ENCODE measurements at places on chromosomes 7 and 10.
A peak's percentile ranks its signal among the peaks of the same experiment; 100 is the strongest.

DNA sequence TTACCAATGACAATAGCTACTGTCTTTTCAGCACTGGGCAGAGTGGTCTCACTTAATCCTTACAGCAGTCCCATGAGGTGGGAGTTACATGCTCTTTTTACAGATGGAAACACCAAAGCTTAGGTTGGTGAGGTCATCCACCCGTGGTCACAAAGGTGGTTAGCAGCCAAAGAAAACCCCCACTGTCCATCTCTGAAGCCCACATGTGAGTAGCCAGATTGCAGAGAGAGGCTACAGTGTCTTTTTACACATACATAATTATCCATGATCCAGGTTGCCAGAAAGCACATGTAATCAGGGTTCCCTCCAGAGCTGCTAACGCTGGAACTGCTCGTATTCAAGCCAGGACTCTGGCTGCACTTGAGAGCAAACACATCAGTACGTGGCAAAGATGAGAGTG lies 24.6 kb upstream of the ANKRD2 start:
- no peak for DNase-seq

- no peak for DNase-seq
These were observed 41.6 kb downstream of the TEX36 start for GRCh38 chr10:125641398-125641797.

DNA sequence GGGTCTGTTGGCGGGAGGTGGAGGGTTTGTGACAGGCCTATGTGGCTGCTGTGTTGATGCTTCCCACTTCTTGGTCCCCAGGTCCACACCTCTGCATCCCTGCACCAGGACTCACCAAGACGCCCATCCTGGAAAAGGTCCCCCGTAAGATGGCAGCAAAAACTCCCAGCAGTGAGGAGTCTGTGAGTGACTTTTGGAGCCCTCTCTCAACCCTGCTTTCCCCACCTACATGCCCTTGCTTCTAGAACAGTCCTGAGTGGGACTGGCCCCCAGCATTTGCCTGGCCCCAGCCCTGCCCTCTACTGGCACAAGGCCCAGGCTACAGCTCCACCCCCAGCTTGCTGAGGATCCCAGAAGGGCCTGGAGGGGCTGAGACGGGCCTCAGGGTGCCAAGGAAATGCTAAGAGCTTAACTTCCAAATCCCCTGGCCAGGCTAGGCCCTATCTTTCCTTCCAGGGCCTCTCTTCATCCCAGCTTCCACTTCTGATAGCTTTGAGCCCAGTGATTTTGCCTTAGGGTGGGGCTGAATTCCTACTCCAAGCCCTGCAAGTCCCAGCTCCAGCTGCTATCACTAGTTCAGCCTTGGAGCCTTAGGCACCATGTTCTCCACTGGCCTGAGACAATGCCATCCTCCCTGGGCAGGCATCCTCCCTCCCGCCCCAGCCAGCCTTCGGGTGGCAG lies 2.7 kb downstream of the CHAT start:
- no peak for DNase-seq

DNA sequence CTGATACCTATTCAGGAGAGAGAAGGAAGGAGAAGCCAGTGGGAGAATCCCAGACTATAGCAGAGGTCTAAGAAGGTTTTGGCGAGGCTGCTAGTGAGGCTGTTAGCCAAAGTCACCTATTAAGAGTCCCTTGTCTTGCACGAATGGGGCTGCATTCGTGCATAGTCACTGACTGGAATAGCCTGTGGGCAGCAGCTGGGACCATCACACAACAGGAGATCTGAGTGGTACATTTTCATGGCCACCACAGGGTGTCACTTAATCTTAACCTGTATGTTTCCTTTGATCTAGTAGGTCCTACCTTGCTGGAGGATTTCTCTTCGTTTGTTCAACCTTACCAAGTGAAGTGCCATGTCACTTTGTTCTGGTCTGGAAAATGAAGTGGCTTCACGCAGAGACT lies 319.9 kb downstream of the BMPER start:
- no peak for DNase-seq

- DNase-seq: no peak
These were observed 272.8 kb upstream of the ZNF32 start for GRCh38 chr10:43921478-43921877.

DNA sequence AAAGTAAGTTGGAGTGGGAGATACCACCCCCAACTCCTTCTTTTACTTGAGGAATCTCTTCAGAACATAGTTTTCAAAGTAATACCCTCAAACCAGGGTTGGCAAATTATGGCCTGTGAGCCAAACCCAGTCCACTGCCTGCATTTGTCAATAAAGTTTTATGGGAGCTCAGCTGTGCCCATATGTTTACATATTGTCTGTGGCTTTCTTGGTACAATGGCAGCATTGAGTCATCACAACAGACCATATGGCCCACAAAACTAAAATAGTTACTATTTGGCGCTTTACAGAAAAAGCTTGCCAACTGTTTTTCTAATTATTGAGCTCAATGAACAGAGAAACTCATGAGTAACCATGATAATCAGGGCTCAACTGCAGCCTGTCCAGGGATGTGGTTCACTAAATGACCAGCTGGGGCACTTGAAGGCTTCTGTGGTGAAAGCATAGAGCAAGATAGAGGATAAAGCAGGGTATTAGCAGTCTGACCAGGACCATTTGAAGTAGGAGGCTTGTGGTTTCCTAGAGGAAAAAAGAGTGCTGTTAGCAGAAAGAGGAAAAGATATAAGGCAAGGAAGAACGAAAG lies 196.0 kb upstream of the GRB10 start:
- DNase-seq: peak; percentile 33

GRCh38 chr10:2933071-2933470 lies 134.3 kb upstream of the PFKP start:
- no peak for DNase-seq

- DNase-seq: no peak
These were observed 113.8 kb upstream of the SKAP2 start for GRCh38 chr7:26978146-26978545.

DNA sequence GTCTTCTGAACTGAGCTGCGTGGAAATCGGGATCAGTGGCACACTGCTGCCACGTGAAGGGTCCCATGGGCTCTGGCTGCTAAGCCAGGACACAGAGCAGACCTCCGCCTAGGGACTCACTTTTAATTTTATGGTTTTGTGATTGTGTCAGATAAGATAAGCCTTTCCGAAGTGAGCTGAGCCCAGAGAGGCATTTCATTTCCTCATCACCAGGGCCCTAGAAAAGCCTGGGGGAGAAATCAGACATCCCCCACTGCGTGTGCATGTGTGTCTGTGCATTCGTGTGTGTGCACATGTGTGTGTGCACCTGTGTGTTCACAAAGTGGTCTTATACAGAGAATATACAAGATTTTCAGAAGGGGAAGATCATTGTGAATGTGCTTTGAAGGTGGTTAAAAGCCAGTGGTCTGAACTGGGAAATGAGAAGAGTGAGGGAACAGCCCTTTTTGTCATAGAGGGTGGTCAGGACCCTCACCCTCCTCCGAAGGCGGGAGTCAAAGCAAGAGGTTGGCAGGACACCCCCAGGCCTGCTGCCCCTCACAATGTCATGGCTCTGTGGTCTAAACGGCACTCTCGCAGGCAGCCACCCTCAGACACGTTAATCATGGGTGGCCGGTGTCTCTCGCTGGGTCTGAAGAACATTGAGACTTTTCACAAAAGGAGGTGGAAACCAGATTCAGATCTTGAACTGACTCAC lies 176.1 kb upstream of the PFKP start:
- no peak for DNase-seq

GRCh38 chr7:87960239-87960638 lies 26.2 kb downstream of the ADAM22 start:
- DNase-seq: no peak

- DNase-seq: peak; percentile 71
These were observed 7.0 kb upstream of the RPEL1 start for GRCh38 chr10:103238506-103239252.

DNA sequence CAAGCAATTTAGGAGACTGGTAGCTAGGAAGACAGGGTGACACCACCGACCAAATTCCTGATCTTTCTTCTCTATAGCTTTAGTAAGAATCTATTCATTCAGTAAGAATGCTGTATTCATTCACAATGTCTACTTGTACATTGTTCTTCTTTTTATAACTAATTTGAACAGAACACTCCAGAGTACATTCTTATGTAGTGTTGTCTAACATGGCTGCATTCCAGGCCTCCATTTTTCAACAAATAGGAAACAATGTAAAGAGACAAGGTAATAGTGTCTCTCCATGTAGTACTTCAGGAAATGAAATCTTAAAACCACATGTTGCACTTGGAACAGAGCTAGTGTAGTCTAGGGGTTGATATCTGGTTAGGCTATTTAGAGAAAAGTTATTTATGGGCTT lies 1.8 kb downstream of the VCL start:
- no peak for DNase-seq

- no peak for DNase-seq
These were observed 155.7 kb downstream of the PLXNA4 start for GRCh38 chr7:132420527-132420926.

DNA sequence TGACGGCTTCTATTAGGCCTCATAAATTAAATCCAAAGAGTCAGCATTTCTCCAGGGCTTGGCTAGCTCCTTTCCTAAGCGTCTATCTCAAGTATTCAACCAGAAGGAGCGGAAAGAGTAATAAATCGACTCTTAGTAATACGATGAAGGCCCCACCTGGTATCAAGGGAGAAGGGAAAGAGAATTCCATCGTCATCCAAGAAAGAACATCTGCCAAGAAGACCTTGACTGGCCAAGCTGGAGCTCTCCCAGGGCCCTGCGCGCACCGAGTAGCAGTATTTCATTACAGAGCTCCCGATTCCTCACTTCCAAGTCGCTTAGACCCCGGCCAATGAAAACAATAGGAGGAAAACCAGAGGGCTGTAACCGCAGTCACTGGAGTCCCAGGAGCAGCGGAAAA lies 178.0 kb upstream of the FRMD4A start:
- DNase-seq: no peak

GRCh38 chr7:132446666-132447278 lies 129.5 kb downstream of the PLXNA4 start:
- DNase-seq: no peak

GRCh38 chr7:71752171-71752935 lies 620.4 kb downstream of the GALNT17 start:
- DNase-seq: peak; percentile 81

DNA sequence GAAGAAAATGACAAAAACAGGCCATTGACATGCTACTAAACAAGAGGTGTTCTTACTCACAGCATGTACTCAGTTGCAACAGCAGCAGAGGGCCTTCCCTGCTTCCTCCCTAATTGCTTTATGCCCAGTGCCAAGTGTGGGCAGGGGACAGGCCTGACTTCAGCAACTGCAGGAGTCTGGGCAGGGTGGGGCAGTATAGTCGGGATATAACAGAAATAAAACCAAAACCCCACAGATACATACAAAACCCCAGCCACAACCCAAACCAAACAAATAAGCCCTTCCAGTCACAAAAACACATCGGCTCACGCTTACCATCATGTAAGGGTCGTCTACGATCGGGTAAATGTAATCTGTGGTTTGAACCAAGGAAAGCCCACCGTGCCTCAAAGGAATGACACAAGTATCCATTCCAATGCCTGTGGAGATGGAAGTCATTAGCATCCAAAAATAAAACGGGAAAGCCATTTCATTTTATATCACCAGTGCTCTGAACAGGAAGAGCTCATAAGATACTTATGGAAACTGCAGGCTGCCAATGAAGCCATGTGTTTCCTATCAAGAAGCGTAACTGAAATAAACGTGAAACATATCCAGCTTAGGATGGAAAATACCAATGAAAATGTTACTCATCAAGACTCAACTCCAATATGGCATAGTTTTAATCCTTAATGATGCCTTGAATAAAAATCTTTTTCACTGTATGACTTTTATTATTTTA lies 9.5 kb downstream of the SEPHS1 start:
- peak; percentile 39 for DNase-seq

GRCh38 chr10:7003831-7004395 lies 406.9 kb downstream of the SFMBT2 start:
- DNase-seq: no peak

GRCh38 chr7:30487371-30487770 lies 8.8 kb upstream of the NOD1 start:
- no peak for DNase-seq

DNA sequence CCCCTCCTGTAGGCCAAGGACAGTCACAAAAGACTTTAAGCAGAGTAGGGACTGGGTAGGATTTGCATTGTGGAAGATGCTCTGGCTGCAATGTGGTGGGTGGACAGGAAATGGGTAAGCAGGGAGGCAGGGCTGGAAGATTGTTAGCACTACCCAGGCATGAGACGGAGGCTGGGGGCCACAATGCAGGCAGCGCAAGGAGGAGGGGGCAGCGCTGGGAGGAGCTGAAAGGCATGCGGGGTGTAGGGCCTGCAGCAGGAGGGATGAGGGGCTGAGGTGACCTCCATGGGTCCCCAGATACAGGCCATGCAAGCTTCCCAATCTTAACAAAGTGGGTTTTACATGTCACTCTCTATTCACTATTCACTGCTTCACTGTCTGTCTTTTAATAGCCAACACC lies 213.1 kb downstream of the CXCL12 start:
- no peak for DNase-seq

DNA sequence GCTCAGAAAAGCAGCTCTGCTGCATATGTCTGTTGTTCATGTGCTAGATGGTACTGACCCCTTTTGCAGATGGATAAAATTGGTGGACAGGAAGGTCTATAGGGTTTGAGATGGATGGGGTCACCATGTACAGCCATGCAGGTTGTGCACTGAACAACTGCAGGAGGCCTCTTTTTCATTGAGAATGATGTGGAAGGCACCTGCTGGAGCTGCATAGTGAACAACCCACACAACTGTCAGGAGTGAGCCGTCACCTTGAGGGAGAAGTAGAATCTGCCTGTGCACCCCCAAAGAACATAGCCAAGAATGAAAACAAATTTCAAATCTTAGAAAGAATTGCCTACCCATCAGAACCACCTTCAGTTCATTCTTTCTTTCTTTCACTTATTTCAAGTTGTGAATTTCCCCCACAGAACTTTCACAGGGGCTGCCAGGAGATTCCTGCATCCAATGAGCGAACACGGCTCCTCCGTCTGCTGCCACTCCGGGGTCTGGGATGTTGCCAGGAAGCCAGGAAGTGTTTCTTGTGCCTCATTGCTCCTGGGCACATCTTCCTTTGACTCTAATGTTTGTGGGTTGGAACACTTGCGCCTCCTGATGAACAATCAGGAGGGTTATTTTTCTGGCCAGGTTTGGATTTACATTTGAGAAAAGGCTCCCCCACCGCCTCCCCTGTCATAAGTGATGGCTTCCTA lies 53.7 kb upstream of the DOCK1 start:
- DNase-seq: no peak

GRCh38 chr7:112067632-112068540 lies 138.3 kb downstream of the DOCK4 start:
- DNase-seq: no peak

- DNase-seq: no peak
These were observed 1.5 kb upstream of the H2AZ2 start for GRCh38 chr7:44849259-44849884.

DNA sequence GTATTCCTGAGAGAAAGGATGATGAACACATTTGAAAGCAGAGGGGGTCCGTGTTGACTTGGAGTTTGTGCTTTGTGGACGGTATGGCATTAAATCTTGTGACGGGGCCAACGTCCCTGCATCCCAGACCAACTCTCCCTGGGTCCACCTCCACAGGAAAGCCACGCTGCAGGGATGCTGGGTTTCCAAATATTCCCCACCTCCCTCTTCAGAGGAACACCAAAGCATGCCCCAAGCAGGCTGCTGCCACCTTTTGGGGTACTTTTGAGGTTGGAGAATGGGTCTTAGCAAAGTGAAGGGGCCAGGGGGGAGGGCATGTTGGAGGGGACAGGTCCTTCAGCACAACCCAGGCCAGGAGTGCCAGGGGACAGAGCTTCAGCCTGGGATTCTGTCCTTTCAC lies 504.4 kb downstream of the TCERG1L start:
- DNase-seq: no peak

All from AG20443 (cell line).